ENCODE measurements at places on chromosomes 2 and 18.
A peak's percentile ranks its signal among the peaks of the same experiment; 100 is the strongest.

DNA sequence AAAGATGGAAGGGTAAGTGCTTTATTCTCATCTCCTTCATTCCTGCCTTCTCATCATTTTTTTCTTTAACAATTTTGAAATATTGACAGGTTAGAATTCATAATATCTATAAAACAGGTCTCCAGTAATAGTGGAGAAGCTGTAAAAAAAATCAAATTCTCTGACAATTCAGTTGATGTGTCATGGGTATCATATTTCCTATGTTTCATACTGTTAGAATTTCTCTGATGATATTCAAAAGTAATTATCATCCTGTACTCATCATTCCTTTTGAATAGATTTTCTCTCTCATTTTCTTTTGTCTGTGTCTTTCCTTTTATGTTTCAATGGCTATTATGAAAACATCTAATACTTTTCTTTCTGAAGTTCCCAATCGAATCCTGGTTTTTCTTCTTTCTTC lies 97.7 kb downstream of the CPS1 start:
- no peak for DNase-seq

- peak; percentile 21 for DNase-seq
These were observed 19.3 kb downstream of the PPP4R1 start for GRCh38 chr18:9594823-9595596.

- DNase-seq = peak; percentile 71
These were observed 35.0 kb downstream of the STAT4 start for GRCh38 chr2:191115804-191116203.

- no peak for DNase-seq
These were observed 1201.0 kb downstream of the LRP1B start for GRCh38 chr2:140929849-140930248.

- DNase-seq = no peak
These were observed 131.7 kb downstream of the MYCN start for GRCh38 chr2:16071865-16072637.

DNA sequence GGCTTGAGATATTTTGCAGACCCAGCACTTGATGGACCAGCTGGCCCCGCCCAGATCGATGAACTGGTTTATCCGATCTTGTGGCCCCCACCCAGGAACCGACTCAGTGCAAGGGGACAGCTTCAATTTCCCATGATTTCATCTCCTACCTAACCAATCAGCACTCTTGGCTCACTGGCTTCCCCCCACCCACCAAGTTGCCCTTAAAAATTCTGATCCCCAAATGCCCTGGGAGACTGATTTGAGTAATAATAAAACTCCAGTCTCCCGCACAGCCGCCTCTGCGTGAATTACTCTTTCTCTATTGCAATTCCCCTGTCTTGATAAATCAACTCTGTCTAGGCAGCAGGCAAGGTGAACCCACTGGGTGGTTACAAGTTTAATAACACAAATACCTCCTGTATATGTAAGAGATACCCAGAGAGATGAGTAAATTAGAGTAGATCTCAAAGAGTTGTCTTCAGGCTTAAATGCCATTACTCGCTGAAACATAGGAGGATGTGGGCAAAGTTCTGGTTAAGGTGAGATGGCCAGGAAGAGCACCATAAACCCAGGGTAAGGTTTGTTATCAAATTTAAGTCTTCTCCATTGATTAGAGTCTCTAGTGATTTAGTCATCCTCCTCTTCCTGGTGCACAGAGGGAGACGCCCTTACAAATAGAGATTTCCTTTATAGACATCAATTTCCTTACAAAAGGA lies 222.8 kb downstream of the ARL4C start:
- peak; percentile 66 for DNase-seq

GRCh38 chr18:79465392-79465991 lies 69.8 kb downstream of the NFATC1 start:
- no peak for DNase-seq

DNA sequence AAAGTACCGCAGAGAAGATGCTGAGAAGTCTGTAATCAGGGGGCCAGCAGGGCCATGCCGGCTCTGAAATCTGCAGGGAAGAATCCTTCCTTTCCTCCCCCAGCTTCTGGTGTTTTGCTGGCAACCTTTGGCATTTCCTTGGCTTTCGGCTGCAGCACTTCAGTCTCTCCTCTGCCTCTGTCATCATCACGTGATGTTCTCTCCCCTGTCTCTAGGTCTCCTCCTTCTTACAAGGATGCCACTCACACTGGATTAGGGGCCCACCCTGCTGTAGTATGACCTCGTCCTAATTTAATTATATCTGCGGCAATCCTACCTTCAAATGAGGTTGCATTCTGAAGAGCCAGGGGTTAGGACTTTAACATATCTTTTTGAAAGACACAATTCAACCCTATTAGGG lies 13.8 kb upstream of the RAB12 start:
- no peak for DNase-seq

DNA sequence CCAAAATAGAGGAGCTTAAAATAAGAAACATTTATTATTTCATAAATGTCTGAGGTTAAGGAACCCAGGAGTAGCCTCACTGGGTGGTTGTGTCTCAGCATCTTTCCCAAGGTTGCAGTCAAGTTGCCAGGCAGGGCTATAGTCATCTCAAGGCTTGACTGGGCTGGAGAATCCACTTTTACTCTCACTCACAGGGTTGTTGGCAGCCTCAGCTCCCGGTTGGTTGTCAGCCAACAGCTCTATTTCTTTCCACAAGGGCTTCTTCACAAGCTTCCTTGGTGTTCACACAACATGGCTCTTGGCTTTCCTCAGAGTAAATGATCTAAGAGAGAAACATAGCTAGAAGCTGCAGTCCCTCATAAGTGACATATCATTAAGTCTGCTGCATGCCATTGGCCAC lies 55.6 kb upstream of the TEX51 start:
- no peak for DNase-seq

DNA sequence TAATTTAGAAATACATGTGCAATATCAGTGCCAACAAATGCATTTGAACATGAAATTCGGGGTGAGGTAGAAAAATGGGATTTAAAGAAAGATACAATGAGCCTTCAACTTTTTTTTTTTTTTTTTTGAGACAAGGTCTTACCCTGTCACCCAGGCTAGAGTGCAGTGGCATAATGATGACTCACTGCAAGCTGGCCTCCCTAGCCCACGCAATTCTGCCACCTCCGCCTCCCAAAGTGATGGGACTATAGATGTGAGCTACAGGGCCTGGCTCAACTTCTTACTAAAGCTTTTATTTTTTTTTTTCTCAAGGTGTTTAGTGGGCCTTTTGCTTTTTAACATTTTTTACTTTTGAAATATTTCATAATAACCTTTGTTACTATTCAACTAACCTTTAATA lies 365.6 kb downstream of the LRRTM4 start:
- DNase-seq = no peak

GRCh38 chr18:47036298-47036874 lies 965 bp upstream of the ELOA2 start:
- DNase-seq = no peak

GRCh38 chr2:111045771-111046444 lies 74.8 kb upstream of the BCL2L11 start:
- DNase-seq = no peak

DNA sequence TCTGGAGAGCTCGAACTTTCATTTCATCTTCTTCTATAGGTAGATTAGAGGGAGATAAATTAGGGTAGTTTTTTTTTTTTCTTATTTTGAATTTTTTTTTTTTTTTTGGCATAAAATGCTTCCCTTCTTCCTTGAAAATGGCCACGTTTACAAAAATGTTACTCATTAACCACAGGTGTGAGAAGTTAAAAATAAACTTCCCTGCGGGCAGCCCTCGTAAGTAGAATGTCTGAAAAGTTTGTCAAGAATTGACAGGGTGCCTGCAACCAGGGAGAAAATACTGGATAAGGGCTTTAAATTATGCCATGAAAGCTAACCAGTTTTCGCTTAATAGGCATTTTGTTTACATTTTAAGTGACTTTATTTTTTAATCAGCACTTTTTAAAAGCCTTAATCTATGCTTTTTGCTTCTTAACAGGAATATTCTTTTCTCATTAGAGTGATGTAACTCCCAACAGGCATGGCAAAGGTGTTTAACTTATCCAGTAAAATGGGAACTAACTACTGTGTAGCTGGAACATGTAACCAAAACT lies 4.2 kb upstream of the FN1 start:
- peak; percentile 12 for DNase-seq

GRCh38 chr2:134127496-134127895 lies 126.4 kb upstream of the MGAT5 start:
- DNase-seq = peak; percentile 82

- DNase-seq = no peak
These were observed 16.7 kb upstream of the LYPD6B start for GRCh38 chr2:149021761-149022160.

DNA sequence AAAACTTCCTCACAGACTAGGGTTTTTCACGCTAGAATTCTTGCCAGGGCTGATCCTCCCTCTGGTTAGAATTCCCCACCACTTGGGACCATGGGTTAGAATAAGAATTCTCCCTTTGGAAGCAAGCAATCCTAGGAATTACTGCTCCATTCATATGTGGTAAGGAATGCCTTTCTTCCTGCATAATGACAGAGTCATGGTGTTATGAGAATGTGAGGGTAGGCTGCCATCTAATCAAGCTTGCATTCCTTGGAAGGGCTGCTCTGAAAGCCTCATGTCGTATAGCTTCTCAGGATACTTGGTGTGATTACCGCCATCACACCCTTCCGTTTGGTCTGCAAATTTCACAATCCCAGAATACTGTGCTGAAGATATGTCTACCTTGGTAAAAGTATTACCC lies 1282.4 kb upstream of the PIK3C3 start:
- DNase-seq = no peak

GRCh38 chr2:11574176-11575046 lies 40.6 kb downstream of the GREB1 start:
- DNase-seq = no peak

- no peak for DNase-seq
These were observed 160.0 kb upstream of the ZEB2 start for GRCh38 chr2:144679942-144680341.

DNA sequence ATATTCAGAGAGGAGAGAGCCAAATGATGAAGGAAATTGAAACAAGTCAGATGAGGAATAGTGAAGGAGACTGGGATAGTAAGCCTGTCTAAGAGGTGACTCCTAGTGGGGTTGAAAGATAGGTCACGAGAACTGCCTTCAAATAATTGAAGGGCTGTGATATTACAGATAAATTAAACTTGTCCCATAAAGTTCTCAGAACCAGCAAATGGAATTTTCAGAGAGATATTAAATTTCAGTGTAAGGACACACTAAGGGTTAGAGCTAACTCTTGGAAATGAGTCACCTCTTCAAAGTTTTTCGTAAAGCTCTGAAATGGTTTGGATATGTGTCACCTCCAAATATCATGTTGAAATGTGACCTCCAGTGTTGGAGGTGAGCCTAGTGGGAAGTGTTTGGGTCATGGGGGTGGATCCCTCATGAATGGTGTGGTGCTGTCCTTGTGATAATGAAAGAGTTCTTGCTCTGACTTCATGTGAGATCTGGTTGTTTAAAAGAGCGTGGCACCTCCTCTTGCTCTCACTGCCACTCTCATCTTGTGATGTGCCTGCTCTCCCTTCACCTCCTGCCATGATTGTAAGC lies 87.3 kb downstream of the BABAM2 start:
- peak; percentile 83 for DNase-seq

DNA sequence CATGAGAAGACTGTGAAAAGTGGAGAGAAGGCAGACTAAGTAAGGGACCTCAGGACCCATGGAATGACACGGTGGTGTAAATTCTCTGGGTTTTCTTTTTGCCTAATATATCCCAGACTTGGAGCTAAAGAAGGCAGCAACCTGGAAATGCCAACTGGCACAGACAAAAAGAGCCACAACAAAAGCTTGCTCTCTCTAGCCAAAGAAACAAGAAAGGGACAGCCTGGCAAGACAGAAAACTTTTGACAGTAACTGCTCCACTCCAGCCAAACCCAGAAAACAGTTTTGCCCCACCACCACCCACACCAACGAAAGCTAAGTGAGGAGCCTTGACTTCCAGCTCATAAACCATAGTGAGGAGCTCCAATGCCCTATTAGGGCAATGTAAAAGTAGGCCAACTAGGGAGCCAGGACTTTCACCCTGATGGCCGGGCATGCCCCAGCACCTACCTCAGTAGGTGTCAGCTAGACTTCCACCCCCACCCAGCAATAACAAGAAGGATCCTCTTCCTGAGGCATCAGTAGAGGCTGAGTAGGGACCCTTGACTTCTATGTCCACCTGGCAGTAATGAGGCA lies 35.5 kb downstream of the PELI1 start:
- DNase-seq = no peak
